ENCODE measurements at places on chromosomes 3 and 15. TPM values are rescaled to one million over a fixed set of nuclear protein-coding genes. Genes with fewer than 3 reads are reported as not detected.

Gene ALG1L2
- total RNA-seq, result 0.94 TPM

Gene RGMA
- 39.8 TPM for total RNA-seq

Gene MUC20
- total RNA-seq, result 0.33 TPM

Gene ST3GAL6
- 6.4 TPM for total RNA-seq

Gene REC114
- not detected for total RNA-seq

Gene SLC28A1
- not detected for total RNA-seq

Gene DNASE1L3
- total RNA-seq, result not detected

Gene CHRFAM7A
- total RNA-seq, result 4.3 TPM

Gene MAP6D1
- 7.1 TPM for total RNA-seq

Gene HDC
- total RNA-seq, result not detected

Gene ANKUB1
- total RNA-seq, result not detected

Gene TRPM1
- not detected for total RNA-seq

Gene ADCY5
- 6.1 TPM for total RNA-seq

Gene SLC2A2
- not detected for total RNA-seq

Gene GOLGA8N
- 0.57 TPM for total RNA-seq

Gene HIGD2B
- total RNA-seq, result not detected

Gene COL7A1
- total RNA-seq, result 22.9 TPM

Gene PLA2G4E
- total RNA-seq, result not detected

Gene KIF9
- 8.4 TPM for total RNA-seq

Gene C3orf22
- total RNA-seq, result not detected

Gene SLC35G2
- 5.4 TPM for total RNA-seq

Gene SLC9C1
- total RNA-seq, result 0.15 TPM

Gene RYR3
- 0.85 TPM for total RNA-seq

All from H9 (cell line).